Bronchial epithelial cell (primary cell): ENCODE measurements at places on chromosomes 7 and 10. TPM values are rescaled to one million over a fixed set of nuclear protein-coding genes. Genes with fewer than 3 reads are reported as not detected.

The DNAH11 gene
- 2.6 and 4.1 TPM in 2 replicates for total RNA-seq

The LRMDA gene
- 1.6 and 3.1 TPM in 2 replicates for total RNA-seq

The HIF1AN gene
- total RNA-seq: 9.0 and 10.8 TPM in 2 replicates

The CDK1 gene
- 0.64 and 0.79 TPM in 2 replicates for total RNA-seq

The PGAM2 gene
- 0.53 and 0.90 TPM in 2 replicates for total RNA-seq

The HHEX gene
- total RNA-seq: 0.26 and 0.38 TPM in 2 replicates

The TRIM50 gene
- not detected in 2 replicates for total RNA-seq

The CPXM2 gene
- total RNA-seq: under 0.01 and 0.26 TPM in 2 replicates

The GPR37 gene
- total RNA-seq: 1.6 and 3.7 TPM in 2 replicates

The CDH23 gene
- 0.13 TPM in 1 of 2 replicates, not detected in the other for total RNA-seq

The TNS3 gene
- 1.8 and 2.6 TPM in 2 replicates for total RNA-seq

The ANKRD7 gene
- total RNA-seq: 0.26 TPM in 2 replicates

The ZNF107 gene
- 1.1 and 1.2 TPM in 2 replicates for total RNA-seq

The RSPH10B2 gene
- total RNA-seq: 0.51 TPM in 1 of 2 replicates, not detected in the other

The CYP3A7 gene
- not detected in 2 replicates for total RNA-seq

The GPR22 gene
- under 0.01 TPM in 1 of 2 replicates, not detected in the other for total RNA-seq

The NEURL1 gene
- total RNA-seq: 1.1 and 5.1 TPM in 2 replicates

The DPYSL4 gene
- 0.13 and 0.26 TPM in 2 replicates for total RNA-seq

The GIMAP2 gene
- total RNA-seq: 0.13 and 0.26 TPM in 2 replicates
